ENCODE measurements at places on chromosomes 3 and 15.

DNA sequence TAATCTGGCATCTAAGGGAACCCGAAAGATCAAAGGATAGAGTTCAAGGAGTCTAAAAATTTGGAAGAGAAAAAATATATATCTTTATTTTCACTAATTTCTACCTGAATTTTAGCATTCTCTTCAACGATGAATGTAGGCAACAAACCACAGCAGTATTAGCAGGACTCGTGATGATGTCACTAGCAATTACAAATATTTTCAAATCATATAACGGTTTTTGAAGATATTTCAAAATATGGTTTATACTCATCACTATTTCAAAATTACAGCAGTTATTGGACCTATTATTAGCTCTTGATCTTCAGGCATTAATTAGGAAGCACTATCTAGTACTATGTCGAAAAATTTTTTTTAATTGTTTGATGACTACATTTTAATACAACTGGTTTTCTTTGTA lies 27.0 kb upstream of the ANKDD1A start:
- DNase-seq = no peak

- DNase-seq = peak; percentile 55
These were observed 30.5 kb upstream of the MYZAP start for GRCh38 chr15:57561041-57561711.

DNA sequence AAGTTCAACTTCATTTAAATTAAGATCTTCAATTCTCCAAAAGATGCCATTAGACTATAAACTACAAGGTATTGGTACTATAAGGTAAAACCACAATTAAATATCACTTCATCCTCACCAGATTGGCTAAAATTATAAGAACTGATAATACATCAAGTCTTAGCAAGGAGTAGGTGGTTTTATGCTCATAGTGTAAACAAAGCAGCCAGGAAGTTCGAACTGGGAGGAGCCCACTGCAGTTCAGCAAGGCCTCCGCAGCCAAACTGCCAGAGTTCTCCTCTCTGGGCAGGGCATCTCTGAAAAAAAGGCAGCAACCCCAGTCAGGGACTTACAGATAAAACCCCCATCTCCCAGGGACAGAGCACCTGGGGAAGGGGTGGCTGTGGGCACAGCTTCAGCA lies 91.6 kb upstream of the SETMAR start:
- no peak for DNase-seq

DNA sequence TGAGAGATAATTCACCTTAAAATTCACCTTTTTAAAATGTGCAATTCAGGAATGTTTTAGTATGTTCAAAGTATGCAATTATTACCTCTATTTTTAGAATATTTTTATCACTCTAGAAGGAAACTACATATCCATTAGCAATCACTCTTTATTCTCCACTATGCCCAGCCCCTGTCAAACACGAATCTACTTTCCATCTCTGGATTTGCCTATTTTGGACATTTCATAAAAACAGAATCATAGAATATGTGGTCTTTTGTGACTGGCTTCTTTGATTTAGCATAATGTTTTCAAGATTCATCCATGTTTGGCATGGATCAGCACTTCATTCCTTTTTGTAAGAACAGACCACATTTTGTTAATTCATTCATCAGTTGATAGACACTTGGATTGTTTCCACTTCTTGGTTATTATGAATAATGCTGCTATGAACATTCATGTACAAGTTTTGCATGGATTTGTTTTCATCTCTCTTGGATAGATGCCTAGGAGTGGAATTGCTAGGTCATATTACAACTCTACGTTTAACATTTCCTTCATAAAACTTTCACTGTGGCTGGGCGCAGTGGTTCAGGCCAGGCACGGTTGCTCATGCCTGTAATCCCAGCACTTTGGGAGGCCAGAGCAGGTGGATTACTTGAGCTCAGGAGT lies 12.7 kb downstream of the HMCES start:
- DNase-seq = no peak

- no peak for DNase-seq
These were observed 297.2 kb downstream of the FHIT start for GRCh38 chr3:60954048-60954447.

DNA sequence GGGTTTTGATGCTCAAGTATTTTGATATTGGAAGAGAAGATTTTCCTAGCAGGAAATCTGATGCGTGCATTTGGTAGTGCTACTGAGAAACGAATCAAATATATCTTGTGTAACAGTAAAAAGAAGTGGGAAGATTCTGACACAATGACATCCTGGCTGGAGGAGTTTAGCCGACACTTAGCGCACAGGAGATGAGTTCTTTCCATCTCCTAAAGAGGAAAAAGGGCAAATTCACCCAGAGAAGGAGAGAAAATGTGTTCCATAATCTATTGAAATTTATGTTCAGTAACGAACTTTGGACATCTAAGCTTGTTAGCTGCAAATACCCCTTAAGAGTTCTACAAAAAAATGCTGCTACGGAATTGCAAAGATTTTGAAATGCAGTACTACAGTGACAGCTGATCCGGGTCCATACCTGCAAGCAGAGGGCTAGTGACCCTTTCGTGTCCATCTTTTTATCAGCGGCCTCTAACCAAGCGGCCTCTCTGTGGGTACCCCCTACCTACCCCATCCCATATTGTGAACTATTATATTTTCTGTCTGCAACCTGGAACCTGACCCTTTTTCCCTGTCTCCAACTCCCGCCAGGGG lies 971 bp downstream of the CPOX start:
- DNase-seq = no peak

DNA sequence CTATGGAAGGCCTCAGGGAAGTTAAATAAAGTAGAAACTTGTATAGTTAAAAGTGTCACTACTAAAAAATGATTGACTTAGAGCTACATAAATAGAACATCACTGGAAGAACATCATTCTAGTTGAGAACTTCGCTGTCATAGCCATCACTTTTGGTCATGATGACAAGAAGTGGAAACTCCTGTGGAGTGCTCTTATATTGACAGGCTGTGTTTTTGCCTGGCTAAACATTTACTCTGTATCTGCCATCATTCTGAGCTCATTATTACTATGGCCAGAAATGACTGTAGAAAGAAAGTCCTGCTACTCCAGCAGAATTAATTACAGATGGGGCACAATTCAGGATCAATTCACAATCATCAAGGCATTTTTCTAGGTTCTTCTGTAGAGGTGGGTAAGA lies 165.1 kb upstream of the GOLIM4 start:
- no peak for DNase-seq

All from stimulated activated CD4-positive, alpha-beta T cell treated with anti-CD3 and anti-CD28 coated beads, Interleukin-1b, Interleukin-23, amount 100 ng/mL, for 4 hours (primary cell).